ENCODE measurements at places on chromosomes 13 and 19. TPM values are rescaled to one million over a fixed set of nuclear protein-coding genes. Genes with fewer than 3 reads are reported as not detected.

Gene ZNF552
- 10.9 TPM for total RNA-seq

Gene SGTA
- 44.9 TPM for total RNA-seq

DNA sequence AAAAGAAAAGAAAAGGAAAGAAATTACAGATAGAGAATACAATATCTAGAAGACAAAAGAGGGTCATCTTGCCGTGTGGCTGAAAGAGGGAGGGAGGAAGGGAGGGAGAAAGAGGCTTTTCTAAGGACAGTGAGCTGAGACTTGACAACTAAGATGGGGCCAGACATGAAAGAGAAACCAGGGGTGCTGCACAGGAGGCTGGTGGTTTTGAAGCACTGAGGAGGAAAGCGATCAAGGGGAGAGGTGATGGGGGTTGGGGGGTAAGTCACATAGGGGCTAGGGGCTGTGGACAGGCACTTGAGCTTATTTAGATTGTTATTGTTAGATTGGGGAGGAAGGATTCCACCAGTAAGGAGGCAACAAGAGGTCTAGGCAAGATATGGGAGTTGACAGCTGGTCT, 17.3 kb downstream of the PNPLA6 start:
- no peak for DNase-seq

DNA sequence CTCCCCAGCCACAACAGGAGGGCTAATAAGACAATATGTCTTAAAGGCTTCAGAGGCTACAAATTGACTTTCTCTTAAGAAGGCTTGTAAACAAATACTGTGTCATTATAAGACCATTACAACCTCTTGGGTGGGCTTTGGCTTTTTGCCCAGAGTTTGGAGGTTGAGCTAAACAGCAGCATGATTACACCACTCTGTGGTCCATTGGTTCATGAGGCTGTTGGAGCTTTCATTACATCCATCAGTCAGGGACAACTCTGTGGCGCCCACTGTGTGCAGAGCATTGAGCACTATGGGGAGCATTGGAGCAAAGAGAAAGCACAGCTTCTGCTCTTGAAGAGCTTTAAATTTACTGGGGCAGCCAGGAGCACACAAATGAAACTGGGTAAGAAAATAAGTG, 75.9 kb downstream of the TNFSF11 start:
- DNase-seq, result no peak

GRCh38 chr13:73000027-73000674, 58.7 kb upstream of the KLF5 start:
- no peak for DNase-seq

GRCh38 chr13:31322026-31322425, 122.3 kb downstream of the B3GLCT start:
- no peak for DNase-seq

DNA sequence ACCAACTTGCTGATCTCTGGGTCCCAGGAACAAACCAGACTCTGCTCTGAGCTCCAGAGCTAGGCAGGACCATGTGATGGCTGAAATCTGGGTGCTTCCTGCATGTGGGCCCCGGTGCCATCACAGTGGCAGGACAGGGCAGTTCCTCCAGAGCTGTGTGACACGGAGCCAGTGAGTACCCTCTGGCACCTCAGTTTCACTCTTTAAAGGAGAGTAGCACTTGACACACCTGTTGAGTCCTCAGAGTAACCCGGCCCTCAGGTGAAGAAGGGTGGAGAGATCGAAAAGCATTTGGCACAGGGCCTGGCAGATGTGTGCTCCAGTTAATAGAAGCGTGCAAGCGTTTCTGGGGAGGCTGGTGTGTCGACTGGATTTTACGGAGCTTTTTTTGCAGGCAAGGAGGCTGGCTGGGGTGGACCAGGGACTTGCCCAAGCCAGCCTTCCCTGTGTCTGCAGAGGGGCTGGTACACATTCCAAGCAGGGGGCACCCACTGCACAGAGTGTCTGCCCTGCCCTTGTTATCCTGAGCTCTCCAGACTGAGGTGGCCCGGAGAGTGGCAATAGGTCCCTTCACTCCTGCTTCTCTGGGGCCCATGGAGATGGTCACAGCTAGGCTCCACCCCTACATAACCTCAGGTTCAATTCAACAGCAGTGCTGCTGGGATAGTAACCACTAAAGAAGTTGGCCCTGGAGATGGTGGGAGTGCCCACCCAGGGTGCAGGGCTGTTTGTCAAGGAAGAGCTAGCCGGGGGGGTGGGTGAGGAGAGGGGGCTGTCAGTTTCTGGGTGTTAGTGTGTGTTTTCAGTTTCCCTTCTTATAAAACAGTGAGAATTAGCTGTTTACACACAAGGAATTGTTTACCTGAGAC, 8.3 kb downstream of the RPS19 start:
- no peak for DNase-seq
